NCI-H510A (cell line): ENCODE measurements at places on chromosomes 1 and 21.

DNA sequence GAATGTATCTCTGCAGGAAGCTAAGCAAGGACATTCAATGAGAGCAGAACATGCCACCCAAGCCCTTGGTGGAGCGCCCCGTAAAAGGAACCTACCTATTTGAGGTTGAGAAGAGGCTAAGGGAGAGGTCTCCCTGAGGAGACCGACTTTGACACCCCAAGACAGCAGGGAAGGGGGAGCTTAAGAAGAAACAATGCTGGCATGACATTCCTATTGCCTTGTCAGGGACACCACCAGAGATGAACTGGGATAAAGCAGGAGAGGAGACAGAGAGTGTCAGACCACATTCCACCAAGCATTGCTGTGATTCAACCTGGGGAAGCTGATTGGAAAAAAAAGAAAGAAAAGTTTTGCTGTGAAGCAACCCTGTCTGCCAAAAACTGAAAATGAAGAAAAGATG is 13.3 kb upstream of the S100A2 start:
- DNase-seq, result no peak

DNA sequence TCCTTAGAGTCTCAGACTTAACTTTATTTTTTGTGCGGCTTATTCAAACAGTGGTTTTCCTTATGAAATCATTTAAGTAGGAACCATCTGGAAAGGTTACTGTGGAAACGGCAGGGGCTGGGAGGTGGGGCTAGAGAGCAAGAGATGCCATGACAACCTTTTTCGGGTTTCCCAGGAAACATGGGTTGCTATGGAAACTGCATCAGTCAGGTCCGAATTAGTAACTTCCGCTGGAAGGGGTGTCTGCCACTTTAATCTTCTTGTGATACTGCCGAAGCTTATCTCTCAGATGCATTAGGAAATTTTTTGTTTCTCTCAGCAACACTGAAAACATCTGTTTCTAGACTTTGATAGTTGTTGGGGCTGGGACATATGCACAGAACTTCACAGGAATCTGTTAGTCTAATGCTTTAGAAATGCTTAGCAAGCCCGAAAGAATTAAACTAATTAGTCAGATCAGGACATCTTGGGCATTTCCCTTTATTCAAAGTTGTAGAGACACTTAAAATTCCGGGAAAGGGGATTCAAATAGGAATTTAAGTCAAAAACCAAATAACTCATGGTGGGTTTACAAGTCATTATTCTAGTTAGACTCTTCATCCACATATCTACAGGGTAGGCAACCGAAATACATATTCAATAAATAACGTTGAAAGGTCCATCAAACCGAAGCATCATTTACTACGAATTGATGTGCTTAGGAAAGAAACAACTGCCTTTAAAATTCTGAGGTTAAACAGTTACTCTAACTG is 2.6 kb downstream of the KCNA3 start:
- no peak for DNase-seq

DNA sequence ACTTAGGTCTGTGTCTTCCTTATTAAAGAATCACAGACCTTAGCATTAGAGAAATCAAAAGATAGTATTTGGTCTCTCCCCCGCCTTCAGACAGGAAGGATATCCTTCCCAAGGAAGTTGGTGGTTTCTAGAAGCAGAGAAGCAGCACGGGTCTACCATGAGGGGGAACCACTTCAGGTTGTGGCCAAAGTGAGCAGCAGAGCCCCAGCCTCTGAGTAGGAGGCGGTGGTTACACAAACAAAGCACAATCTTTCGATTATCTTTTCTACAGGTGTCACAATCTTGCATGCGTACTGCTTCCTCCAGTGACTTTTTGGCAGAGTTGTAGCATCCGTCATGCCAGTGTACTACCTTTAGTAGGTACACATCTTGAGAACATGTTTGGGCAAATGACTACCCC is 8.8 kb downstream of the PGLYRP4 start:
- no peak for DNase-seq

GRCh38 chr1:30550365-30551220 is 172.8 kb downstream of the MATN1 start:
- no peak for DNase-seq

- peak; percentile 43 for DNase-seq
Observed at GRCh38 chr1:25031966-25032667, 102.0 kb upstream of the RUNX3 start.

- DNase-seq, result no peak
Observed at GRCh38 chr1:21783679-21784603, 992 bp upstream of the USP48 start.

- no peak for DNase-seq
Observed at GRCh38 chr1:224223819-224224714, 41.0 kb downstream of the DEGS1 start.

GRCh38 chr1:45230537-45230936 is 24.1 kb upstream of the ZSWIM5 start:
- no peak for DNase-seq

DNA sequence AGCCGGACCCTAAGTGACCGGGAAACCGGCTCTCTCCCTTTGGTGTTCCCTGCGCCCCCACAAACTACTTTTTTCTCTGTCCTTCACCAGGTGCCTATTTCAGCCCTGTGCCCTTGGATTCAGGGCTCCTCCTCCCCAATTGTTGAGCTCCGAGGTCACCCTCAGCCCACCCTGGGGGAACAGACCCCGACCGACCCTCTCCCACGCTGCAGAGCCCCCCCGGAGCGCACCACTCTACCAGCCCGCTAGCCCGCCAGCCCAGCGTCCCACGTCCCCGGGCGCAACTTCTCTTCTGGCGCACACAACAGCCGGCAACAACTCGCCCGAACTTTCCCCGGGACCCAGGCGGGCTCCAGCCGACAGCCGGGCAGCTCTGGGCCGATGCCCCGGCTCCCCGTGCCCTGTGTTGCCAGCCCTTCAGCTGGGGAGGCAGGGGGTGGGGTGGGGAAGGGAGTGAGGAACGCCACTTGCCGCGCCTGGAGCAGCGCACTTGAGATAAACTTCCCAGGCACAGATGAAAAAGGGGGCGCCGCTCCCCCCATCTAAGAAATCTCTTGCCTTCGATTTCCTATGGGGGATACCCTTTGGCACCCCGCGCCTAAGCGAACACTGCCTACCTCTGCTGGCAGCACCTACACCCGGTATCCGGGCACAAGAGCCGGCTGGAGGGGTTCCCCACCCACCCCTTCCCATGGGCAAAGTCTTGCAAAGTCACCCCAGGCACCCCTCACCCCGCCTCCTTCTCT is 997 bp downstream of the CASZ1 start:
- DNase-seq, result no peak

DNA sequence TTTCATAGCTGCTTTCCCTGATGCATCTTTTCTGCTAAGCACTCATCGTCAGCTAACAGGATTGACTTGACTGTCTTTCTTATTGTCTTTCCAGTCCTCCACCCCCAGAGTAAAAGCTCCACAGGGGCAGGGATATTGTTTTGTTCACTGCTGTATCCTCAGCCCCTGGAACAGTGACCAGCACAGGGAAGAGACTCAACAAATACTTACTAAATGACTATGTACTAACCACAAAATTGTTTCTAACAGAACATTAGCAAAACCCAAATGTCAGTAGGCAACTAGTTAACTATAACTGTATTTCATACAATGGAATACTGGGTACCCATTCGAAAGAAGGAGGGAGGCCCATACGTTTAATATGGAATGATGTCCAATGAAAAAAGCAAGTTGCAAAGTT is 53.0 kb downstream of the BCAR3 start:
- no peak for DNase-seq

DNA sequence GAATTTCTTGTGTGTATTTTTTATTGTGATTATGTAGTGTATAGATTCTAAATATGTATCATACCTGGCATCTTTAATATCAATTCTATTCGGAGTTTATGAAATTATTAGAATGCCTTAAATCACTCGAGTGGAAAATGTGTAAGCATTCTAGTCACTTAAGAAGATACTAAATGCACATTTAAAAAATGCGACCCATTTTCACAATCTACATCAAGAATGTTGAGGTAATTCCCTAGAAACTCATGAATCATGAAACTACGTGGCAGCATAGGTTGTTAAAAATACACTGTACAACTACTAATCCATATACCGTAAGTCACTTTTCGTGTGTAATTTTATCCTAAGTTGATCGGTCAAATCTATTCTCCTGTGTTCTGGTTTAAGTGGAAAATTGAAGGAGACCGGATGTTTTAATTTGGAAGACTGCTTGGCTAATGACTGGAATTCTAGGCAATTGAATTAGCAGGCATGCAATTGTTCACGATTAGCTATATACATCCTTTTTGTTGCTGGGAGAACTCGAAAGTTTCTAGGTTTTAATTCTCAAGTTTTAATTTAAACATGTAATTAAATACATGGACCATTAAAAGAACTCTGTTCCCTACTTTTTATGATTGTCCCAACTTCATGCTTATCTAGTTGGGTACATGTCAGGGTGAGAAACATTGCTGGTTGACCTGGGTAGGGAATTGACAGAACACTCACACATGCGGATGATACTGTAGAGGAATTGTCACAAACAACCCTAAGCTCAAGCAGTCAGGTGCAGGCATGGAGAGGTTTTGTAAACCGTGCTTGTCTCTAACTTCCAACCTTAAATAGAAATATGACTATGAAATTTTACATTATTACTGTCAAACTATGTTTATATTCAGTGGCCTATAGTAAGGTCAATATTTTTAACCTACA is 6.6 kb downstream of the ZBTB18 start:
- no peak for DNase-seq

DNA sequence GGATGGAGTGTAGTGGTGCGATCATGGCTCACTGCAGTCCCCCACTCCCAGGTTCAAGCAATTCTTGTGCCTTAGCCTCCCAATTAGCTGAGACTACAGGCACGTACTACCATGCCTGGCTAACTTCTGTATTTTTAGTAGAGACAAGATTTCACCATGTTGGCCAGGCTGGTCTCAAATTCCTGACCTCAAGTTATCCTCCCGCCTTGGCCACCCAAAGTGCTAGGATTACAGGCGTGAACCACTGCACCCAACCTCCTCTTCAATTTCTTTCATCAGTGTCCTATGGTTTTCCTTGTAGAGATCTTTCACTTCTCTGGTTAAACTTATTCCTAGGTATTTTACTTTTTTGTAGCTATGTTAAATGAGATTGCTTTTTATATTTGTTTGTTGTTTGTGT is 10.7 kb upstream of the MAST2 start:
- no peak for DNase-seq

GRCh38 chr1:185719021-185719420 is 15.2 kb upstream of the HMCN1 start:
- DNase-seq, result no peak

- no peak for DNase-seq
Observed at GRCh38 chr1:216700779-216701178, 22.4 kb downstream of the ESRRG start.

DNA sequence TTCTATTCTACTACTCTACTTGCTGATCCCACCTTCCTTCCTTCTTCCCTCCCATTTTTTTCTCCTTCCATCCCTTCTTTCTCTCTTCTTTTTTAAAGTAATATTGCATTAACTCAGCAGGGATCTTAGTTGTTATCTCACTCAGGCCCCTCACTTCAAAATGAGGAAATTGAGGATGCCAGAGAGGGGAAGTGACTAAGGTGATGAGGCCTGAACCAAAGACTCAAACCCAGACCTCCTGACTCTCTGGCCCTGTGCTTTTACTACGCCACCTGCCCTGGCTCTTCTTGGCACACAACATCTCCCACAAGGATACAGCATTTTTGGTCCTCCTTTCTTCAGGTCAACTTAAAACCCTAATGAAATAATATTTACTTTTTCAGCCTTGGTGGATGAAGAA is 151.7 kb upstream of the ZNF648 start:
- no peak for DNase-seq

DNA sequence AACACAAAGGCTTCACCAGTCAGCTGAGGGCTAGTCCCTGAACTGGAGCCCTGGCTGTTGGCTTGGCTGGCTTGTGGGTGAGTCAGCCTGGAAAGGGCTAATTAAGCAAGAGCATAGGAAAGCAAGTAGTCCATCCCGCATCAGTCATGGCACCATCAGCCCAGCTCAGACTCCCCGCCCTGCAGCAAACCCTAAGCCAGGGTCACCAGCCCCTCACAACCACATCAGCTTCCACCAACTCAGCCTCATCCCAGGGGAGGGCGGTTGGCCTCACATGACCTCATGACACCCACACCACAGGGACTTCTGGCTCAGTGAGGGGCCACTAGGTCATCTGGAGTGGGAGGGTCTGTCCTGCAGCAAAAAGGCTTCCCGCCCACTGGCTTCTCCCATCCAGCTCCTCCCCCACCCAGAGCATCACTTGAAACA is 7.0 kb upstream of the SPATC1L start:
- no peak for DNase-seq

DNA sequence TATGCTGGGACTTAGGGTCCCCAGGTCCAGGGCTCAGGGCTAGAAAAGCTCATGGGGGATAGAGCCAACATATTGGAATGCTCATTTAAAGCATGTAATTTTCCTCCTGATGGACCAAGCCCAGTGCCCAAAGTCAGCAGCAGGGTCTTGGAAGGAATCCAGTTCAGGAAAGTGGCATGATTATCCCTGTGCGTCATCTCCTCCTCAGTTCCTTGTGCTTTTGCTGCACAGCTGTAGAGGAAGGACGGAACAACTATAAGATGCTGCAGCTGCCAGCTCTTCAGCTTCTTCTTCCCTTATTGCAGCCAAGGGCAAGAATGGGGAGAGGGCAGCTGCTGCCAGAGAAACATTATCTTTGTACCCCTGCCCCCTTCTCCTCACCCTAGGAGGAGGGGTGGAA is 58.4 kb downstream of the OVGP1 start:
- no peak for DNase-seq

- no peak for DNase-seq
Observed at GRCh38 chr1:81387446-81387845, 413.3 kb upstream of the ADGRL2 start.

DNA sequence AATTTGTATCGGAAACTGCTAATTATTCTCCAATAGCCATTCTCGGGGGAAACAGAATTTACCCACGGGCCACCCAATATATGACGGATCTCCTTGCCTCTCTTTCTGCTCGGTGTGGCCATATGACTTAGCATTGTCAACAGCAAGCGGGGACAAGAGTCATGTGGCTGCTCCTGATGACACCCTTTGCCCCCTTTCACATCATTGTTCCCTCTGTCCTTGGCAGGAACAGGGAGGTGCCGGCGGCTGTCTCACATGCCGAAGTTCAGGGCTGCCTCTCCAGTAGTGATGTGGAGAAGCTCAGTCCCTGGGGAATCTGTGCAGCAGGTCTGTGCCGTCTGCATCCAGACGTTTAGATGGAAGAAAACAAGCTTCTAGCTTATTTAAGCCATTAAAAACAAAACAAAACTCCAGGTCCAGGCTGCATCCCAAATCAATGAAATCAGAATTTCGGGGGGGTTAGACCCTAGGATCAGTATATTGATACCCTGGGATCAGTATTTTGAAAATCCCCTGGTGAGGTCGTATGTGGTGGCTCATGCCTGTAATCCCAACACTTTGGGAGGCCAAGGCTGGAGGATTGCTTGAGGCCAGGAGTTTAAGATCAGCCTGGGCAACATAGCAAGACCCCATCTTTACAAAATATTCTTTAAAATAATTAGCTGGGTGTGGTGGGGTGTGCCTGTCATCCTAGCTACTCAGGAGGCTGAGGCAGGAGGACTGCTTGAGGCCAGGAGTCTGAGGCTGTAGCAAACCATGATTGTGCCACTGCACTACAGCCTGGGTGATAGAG is 10.8 kb downstream of the MYOM3 start:
- DNase-seq, result no peak
